ENCODE measurements at places on chromosomes 3 and 15.

DNA sequence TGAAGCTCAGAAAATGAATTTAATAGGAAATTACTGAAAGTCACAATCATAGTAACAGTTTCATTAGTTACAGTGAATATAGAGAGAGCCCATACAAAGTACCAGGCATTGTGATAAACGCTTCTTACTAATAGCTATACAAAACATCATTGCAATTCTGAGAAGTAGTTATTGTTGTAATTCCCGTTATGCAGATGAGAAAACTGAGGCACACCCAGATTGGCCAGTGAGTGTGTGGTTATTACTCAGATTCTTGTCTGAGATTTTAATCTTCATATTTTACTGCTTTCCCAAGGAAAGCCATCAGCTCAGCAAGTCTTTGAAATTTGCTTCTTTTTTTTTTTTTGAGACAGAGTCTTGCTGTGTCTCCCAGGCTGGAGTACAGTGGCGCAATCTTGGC is 14.3 kb downstream of the FLNB start:
- no peak for DNase-seq

DNA sequence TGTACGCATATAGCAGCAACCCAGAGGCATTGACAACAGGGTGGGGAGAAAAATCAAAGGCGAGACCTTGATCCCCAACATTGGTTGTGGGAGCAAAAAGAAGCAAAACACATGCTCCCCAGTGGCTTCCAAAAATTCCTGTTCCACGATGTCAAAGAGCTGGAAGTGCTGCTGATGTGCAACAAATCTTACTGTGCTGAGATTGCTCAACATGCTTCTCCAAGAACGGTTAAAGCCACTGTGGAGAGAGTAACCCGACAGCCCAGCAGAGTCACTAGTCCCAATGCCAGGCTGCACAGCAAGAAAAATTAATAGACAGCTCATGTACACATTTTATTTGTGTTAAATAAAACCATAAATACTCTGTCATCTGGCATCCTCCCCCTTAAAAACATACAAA is 179.9 kb upstream of the PFN2 start:
- DNase-seq: no peak

GRCh38 chr3:156816091-156816793 is 9.9 kb upstream of the LEKR1 start:
- peak; percentile 51 for DNase-seq

DNA sequence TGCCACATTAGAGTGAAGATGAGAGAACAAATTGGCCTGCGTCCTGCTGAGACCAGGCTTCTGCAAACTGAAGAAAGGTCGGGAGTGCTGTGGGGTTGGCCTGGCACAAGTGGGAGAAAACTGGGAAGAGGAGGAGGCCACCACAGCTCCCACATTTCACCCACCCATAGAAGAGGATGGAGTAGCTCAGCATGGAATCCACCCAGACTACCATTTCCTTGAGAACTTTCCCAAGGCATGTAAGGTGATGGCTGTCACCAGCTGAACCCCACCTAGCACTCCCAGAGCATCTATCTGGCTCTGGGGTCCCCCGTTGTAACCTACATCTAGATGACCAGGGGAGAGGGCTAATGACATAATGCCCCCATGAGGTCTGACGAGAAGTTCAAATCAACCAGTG is 120.4 kb upstream of the TRIM42 start:
- no peak for DNase-seq

- DNase-seq: no peak
Observed at GRCh38 chr3:122299872-122300460, 25.1 kb upstream of the CSTA start.

DNA sequence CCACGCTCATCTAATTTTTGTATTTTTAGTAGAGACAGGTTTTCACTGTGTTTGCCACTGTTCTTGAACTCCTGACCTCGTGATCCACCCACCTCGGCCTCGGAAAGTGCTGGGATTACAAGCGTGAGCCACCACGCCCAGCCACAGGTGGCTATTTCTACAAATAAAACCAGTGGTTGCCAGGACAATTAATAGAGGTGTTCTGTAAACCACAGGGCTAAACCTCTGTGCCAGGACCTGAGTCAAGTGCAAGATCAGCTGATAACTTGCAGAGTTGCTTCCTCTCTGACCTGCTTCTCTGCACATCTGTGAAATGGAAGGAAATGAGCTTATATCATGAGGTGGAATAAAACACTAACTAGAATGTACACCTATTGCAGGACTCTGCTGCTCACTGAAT is 72.8 kb downstream of the CD200R1L start:
- DNase-seq: no peak

DNA sequence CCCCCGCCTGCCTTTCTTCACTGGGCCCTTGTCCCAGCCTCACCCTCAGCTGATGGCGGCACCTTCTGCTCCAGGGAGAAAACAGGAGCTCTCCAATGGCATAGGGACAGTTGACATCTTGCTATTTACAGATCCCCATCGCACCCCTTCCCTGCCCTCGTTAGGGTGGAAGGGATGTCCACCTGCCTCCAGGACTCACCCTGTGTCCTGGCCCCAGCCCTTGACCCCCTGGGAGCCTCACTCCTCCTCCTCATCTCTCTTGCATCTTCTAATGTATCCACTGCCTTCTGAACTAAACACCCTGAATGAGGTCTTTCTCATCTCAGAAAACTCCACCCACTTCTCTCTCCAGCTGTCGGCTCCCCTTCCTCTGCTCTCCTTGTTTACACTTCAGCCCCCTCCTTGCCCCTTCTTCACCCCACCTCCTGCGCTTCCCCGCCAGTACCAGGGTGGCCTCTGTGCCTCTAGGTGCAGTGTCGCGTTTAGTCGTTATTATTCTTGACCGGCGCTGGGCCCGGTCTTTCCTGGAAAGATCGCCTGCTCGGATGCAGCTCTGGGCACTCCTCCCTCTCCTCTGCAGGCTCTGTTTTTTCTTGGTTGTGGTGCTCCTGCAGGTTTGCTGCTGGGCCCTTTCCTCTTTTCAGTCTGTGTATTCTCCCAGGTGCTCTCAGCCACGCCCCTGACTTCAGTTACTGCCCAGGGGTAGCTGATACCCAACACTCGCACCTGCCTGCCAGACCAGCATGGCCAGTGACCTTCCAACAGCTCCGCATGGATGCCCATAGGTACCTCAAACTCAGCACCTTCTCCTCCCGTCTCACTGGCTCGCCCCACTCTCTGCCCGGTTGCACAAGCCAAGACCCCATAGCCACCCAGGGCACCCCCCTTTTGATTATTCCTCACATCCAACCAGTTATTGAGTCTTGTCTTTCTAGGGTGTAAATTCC is 42.9 kb downstream of the PML start:
- DNase-seq: no peak

DNA sequence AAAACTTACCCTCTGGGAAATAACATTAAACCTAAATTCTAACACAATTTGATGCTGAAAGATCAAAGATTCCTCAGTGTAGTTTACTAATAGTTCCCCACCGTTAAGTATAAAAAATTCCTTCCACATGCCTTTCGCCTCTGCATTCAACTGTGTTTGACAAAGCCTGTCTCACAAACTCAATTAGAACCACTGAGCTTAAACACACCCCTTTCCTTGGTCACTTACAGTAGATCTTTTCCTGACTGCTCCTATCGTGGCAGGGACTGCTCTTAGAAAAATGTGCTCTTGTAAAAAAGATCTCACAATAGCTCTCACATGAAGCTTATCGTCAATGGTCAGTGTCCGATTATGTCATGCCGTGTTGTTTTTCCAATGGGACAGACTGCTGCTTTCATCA is 8.9 kb upstream of the KBTBD8 start:
- DNase-seq: no peak

DNA sequence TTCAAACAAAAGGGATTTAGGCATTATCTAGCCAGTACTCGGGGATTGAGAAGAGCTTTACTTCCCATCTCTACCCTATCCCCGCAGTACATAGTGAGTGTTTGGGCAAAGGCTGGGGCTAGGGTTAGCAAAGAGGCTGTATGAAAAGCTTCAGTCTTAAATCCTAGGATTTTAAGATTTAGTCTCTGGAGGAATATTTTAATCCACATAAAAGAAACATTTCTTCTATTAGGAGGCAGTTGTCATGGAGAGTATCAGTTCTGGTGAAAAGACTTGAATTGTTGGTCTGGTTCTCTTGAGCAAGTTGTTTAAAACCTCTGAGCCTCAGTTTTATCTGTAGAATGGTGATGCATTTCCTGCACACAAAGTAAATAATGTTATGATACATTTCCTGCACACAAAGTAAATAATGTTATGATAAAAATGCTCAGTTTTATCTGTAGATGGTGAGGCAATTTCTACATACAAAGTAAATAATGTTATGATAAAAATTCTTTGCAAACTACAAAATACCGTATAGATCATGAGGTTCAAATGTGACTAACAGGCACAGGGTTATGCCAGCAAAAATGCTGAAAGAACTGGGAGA is 53.9 kb upstream of the ZBED2 start:
- DNase-seq: no peak

- peak; percentile 64 for DNase-seq
Observed at GRCh38 chr15:71448688-71449114, 333.4 kb downstream of the THSD4 start.

DNA sequence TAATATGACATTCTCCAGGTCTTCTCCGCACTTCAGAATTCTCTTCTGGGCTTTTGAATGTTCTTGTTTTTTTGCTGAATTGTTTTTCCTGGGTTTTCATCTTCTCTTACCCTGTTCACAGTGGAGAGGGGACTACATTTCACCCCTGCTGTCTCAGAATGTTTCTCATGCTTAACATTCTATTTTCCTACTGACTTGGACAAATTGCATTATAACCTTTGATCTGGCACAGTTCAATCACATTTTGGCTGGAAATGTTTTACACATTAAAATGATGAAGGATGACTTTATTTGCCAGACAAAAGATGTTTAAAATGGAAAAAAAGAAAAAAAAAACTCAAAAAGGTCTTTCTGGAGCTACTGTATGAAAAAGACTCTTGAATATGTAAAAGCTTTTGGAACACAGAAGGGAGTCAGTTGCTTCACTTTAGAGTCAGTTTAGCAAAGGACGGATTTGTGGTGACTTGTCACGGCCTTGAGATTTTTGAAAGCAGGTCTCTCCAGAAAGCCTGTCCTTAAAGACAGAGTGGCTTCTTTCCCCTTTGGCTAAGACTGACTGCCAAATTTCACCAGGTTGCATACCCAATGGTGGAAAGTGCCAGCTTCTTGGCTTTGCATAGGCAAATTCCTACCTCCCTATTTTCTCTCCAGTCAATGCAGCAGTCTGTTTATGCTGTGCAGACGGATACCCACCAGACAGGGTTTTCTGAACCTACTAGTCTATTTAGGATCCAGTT is 401.0 kb upstream of the TBL1XR1 start:
- DNase-seq: no peak

DNA sequence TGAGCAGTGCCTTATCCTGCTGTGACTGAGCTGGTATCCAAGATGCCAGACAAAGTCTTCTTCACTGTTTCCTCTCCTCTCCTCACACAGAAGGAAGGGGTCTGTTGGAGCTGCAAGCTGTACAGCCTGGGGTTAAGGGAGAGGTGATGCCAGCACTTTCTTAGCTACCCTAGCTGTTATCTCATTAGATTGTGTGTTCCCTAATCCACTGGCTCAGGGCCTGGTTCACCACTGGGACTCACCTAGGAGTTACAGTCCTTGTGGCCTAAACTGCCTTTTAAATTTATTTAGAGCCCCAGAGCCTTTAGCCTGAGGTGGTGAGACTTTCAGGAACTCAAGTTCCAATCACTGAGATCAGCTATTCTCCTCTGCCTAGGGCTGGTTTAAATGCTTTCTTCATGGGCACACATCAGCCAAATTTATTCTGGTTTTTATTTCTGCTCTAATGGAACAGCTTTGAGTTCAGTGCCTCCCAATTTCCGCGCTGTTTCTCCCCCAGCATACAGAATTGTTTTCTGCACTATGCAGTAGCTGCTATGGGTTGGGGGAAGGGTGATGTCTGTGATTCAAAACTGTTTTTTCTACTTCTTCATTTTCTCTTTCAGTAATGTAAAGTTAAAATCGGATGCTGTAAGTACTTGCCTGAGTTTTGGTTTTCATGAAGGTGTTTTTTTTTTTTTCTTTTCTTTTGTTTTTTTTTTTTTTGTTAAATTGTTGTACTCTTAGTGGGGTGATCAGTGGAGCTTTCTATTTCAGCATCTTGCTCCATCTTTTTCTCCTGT is 198.8 kb downstream of the DOCK3 start:
- DNase-seq: no peak

- DNase-seq: no peak
Observed at GRCh38 chr3:4533489-4534443, 40.6 kb downstream of the ITPR1 start.

DNA sequence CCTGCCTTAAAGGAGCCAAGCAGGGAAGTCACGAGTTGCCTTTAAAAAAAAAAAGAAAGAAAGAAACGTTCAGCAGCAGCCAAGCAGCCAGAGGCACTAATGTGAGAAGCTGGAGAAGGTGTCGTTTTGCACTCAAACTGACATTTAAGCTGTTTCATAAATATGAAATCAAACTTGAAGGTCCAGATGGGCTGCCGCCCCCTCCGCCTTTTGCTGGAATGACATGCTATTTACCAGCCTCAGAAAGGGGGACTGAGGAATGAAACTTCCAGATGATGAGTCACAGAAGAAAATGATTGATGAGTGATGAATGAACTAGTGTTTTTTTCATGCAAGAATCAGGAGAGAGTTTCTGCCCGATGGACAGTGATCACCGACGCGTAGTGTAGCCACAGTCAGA is 396.8 kb downstream of the IGSF11 start:
- no peak for DNase-seq

DNA sequence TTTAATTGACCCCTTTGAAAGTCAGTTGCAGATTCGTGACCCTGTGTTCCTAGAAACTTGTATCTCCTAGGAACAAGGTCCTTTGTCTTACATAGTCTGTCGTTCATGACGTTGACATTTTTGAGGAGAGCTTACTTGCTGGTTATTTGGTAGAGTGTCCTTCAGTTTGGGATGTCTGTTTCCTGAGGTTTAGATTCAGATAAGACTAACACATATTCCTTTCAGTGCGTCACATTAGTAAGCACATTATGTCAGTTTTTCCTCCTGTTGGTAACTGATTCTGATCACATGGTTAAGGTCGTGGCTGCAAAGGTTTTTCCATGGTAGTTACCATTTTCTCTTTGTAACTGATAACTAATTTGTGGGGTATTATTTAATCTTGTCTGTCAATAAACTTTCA is 80.8 kb downstream of the PCCB start:
- no peak for DNase-seq

DNA sequence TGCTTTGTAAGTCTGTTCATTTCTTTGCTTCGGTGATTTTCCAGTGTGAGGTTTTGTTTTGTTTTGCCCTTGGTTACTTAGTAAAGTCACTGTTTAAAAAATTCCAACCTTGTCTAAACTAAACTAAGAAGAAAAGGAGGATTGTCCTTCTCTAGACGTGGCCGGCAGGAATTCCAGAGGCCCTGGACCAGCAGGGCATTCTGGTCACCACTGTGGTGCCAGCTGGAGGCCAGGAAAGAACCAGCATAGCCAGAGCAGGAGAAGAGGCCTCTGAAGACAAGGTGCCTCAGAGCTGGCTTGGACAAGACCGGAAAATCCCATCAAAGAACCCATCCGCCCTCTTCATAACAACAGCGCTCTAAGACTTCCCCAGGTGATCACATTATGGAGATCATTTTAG is 8.2 kb downstream of the PLOD2 start:
- DNase-seq: no peak

DNA sequence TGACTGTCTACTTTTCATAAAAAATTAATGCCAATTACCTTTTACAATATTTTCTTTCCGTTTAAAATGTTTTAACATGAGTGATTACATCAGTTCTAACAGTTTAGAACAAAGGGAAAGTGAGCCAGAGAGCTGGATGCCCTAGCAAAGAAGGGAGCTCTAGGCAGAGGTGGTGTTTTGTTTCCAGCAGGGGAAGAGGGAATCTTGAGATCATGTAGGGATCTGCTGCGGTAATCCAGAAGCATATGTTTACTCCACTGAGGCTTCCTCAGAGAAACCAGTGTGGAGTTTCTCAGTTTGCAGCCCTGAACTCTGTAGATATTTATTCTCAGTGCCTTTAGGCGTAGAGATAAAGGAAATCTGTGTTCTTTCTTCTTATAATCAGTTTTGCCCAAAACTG is 399.3 kb downstream of the NLGN1 start:
- no peak for DNase-seq
